ENCODE measurements at places on chromosomes 6 and 20.

GRCh38 chr6:104623052-104623690 is 236.5 kb downstream of the HACE1 start:
- DNase-seq = no peak

GRCh38 chr6:5462856-5463255 is 201.5 kb downstream of the FARS2 start:
- no peak for DNase-seq

DNA sequence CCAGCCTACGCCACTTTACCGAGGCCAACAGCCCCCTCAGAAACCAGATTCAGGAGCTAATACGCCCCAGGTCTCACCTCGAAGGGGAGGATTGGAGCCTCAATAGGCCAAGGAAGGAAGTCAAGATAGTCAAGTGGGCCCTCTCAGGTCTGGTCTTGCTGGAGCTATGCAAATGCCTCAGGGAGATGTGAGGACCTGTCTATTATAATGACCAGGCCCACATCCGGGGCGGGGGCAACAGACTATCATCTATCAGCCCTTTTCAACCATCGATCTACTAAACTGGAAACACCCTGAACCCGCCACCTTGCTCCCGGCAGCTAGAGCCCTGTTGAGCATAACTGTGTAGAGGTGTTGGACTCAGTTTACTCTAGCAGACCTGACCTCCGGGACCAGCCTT is 12.7 kb upstream of the GSTA3 start:
- no peak for DNase-seq

- peak; percentile 97 for DNase-seq
These were observed 117.4 kb downstream of the TBC1D32 start for GRCh38 chr6:121216928-121217327.

GRCh38 chr6:73515204-73515655 is 5.6 kb downstream of the EEF1A1 start:
- DNase-seq = peak; percentile 20

GRCh38 chr6:53982366-53983050 is 128.7 kb upstream of the MLIP start:
- no peak for DNase-seq

GRCh38 chr20:50438986-50439407 is 71.2 kb upstream of the PTPN1 start:
- no peak for DNase-seq

- peak; percentile 61 for DNase-seq
These were observed 149.1 kb downstream of the MTHFD1L start for GRCh38 chr6:151014404-151015100.

DNA sequence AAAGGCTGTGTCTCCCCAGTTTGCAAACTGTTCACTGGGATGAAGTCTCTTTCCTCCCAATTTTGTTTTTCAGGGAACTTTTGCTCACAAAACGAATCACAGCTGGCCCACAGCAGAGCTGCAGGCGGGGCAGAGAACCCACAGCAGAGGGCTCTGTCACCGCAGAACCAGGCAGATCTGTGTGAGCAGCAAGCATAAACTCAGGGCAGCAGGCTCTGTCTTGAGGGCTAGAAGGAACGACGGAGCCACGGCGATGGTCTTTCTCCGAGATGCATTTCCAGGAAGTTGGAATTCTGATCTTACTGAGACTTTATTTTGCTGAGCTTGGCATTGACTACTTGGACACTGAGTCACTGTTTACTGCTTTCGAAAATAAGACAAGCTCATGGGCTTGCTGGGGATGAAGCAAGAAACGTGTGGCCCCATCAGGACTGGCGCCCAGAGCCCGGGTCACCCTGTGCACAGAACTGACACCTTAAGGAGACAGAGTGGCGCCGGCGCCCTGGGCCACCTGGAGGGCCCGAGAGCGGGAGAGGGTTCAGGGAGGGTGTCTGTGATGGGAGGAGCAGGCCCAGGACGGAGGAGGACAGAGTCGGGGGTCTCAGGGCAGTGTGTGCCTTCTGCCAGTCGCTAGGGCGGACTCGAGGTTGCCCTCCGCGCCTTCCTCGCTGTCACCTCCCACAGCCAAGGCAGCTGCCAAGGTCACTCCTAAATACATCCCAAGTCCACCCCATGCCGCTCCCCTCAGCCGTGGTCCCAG is 106.3 kb upstream of the NXT1 start:
- no peak for DNase-seq

DNA sequence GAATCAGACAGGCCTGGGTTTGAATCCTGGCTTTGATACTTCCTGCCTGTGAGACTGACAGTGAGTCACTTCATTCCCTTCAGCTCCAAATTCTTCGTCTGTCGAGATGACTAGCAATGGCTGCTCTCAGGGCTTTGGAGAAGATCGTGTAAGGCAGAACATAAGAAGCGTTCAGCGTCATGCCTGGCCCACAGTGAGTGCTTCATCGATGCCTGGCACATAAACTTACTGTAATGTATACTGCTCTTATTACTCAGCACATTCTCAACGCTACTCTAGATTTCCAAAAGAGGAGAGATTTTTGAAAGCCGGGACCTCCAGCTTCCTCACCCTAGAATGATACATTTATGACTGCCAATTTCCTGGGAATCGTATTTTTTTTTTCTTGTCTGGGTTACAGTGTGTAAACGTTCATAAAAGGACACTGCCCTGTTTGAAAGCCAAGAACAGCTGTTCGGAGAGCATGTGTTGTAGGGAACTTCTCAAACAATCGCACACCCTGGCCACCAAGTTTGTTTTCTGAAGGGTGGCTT is 16.2 kb upstream of the BCAS1 start:
- no peak for DNase-seq

DNA sequence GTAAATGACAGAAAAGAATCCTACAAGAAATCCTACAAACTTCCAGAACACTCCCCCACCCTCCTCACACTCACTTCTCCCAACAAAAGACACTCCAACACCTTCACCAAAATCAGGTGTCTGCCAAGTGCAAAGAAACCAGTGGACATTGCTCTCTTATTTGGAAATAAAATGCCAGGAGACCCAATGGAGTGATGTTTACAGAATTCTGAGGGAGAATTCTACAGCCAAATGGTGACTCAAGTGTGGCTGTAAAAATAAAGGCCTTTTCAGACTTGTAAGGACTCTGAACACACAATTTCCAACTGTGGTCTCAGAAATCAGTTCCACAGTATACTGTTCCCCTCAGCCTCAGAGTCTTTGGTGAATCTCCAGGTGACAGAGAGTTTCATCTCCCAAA is 109.6 kb upstream of the CARMIL1 start:
- DNase-seq = no peak

DNA sequence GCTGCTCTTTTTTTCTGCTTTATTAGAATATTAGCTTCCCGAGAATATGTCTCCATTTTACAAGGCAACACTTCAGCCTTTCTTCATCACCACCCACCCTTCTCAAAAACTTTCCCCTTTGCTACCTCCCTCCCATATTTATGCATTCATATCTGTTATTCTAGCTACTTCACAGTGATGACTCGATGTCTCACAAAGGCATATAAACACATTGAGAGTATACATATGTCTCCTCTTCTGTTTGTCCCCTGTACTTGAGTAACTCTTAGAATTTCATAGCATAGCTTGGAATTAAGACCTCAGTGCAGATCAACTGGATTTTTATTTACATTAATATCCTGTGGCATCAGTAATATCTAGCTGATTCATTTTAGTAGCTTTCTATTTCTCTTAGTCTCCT is 6.5 kb downstream of the RNF144B start:
- DNase-seq = no peak

DNA sequence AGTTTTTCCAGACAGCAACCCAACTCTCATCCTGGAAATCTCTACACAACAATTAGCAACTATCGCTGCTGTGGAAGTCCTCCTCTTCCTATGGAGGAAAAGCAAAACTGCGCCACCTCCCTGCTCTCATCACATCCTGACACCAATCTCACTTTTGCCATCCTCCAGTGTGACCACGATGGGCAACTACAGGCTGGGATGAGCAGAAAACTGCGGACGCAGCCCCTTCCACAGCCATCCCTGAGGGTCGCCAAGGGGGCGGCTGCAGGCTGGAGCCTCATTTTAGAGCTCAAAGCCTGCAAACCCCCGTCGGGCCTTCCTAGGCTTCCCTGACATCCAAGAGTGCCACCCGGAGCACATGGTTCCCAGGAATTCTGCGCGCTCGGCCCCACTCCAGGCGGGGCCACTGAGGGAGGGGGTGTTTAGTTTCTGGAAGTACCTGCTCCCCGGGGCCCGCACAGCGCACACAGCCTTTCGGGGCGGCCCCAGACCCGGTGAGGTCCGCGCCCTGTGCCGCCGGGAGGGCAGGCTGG is 1.2 kb downstream of the TCFL5 start:
- DNase-seq = peak; percentile 20

GRCh38 chr6:44161997-44162338 is 3.3 kb downstream of the CAPN11 start:
- no peak for DNase-seq

DNA sequence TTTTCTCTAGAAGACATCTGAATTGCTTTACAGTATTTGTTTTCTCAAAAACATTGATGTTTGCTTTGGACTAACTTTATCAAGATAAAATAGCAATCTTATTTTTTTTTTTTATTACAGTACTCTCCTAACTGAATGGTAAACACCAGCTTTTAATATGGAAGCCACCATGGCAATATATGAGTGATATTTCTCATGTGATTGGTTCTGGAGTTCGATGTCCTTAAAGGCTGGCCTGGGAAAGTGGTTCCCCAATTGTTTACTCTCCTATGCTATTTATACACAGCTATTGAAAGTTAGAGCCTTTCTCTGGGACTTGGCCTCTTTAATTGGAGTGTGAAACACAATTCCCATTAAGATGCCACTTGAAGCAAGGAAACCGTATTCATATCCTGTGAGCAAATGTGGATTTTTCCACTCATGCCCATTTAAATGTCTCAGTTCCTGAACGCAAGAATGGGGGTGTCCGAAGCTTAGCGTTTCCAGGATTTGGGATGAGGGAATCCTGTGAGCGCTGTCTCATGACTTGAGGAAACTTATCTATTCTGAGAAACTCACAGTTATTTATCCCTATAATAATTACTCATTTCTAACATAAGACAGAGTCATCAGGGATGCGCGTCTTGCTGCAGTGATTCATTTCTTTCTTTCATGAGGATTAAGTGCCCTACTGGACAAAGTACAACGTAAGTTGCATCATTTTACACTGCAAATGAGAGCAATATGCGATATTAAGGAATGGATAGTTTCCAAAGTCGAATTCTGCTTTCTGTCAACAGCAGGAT is 143.3 kb upstream of the PREP start:
- no peak for DNase-seq

DNA sequence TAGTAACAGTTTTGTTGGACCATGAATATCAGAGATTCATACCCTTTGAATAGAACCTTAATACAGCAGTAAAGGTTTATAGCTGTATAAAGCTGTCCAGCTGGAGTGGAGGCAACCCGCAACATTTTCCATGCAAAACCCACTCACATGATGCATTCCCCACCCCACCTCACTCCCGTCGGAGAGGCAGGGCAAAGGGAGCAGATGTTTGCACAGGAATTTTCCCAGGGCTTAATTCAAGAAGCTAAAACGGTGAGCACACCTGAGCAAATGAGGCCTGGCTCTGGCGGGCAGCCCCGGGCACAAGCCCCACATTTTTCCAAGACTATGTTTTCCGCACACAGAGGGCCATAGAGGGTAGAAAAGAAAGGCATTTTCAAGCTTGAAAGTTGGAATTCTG is 191.7 kb downstream of the FOXC1 start:
- DNase-seq = no peak

GRCh38 chr6:53864781-53865180 is 70.0 kb downstream of the LRRC1 start:
- peak; percentile 87 for DNase-seq

DNA sequence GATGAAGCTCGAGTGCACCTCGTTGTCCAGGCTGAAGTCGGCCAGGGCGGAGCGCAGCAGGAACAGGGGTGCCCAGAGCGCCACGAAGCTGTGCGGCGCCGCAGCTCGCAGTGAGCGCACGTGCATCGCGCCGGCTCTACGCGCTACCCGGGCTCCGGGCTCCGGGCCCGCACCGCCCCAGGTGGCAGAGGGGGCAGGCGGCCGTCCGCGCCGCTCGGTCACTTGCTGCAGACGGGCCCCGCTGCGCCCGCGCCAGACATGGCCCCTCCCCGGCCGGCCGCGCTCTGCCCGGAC is 497 bp downstream of the BMP7 start:
- DNase-seq = no peak

- DNase-seq = no peak
These were observed 73.0 kb upstream of the OPRM1 start for GRCh38 chr6:153966001-153966400.

- DNase-seq = no peak
These were observed at the start of gene MYL9 for GRCh38 chr20:36541227-36541767. Gene MYL9 (plus strand): TSS chr20:36541519. CDS start chr20:36544885, 3,366 bp downstream.

GRCh38 chr20:12156252-12156651 is 238.6 kb downstream of the BTBD3 start:
- no peak for DNase-seq

DNA sequence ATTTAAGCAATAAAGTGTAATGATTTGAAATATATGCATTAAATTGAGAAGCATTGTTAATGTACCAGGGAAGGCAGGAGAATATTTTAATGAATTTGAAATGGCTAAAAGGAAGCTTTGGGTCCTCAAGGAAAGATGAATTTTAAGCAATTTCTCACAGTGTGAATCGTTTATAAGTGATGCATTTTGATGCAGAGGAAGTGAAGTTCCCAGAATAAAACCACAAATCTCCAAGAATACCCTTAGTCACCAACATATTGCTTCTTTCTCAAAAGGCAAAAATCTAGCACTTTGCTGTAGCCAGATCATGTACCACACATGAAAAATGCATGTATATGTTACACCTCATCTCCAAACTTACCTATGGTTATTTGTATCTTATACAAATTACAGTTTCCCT is 11.7 kb downstream of the TPD52L1 start:
- no peak for DNase-seq

- no peak for DNase-seq
These were observed 40.5 kb upstream of the GATA5 start for GRCh38 chr20:62516338-62516737.

- DNase-seq = no peak
These were observed 60.8 kb upstream of the SSTR4 start for GRCh38 chr20:22974354-22974753.

GRCh38 chr6:170097505-170098427 is 193.1 kb downstream of the DLL1 start:
- DNase-seq = no peak

DNA sequence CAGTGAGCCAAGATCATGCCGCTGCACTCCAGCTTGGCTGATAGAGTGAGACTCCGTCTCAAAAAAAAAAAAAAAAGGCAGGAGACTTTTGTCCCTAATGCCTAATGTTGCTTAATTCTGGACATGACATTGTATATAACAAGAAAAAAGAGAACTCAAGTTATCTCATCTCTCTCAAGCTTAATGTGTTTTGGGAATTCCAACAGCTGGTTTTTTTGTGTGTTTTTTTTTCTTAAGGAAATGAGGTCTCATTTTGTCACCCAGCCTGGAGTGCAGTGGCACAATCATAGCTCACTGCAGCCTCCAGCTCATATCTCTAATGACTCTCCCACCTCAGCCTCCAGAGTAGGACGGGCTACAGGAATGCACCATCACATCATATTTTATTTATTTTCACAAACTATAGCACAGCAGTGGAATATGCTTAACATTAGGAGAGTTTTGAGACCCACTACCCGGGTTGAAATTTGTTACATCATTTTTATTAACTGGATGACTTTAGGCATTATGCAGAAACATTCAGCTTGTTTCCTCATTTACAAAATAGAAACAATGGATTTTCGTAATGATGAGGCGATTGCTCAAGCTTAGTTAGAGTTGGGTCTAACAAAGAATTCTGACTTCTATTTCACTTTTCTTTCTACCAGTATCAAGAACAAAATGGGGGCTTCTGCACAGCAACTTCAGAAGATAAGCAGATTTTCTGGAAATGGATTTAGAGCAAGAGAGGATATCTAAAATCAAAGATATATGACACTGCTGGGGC is 104.1 kb upstream of the BTN3A2 start:
- DNase-seq = no peak

Data from NCI-H524 (cell line).